Jurkat, Clone E6-1 (cell line): ENCODE measurements at places on chromosomes 6 and 20.

GRCh38 chr6:44004625-44005506, 122.4 kb downstream of the MRPL14 start:
- peak; percentile 42 for DNase-seq

DNA sequence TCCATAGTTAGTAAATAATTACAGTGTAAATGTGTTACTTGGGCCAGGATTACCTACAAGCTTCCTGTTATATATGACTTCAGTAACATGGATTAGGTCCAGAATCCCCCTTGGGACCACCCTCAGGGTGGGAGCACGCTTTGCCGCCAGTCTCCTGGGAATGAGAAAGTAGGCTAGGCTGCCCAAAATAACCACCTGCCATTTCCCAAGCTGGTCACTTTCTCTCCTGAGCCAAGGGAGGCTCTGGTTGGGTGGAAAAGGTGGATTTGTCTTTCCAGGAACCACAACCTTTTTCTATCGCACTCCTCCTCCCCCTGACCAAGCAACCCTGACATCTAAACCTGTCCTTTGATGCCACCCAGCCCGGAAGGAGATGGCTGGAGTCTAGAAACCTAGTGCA, 9.6 kb upstream of the RIMS4 start:
- DNase-seq, result no peak

DNA sequence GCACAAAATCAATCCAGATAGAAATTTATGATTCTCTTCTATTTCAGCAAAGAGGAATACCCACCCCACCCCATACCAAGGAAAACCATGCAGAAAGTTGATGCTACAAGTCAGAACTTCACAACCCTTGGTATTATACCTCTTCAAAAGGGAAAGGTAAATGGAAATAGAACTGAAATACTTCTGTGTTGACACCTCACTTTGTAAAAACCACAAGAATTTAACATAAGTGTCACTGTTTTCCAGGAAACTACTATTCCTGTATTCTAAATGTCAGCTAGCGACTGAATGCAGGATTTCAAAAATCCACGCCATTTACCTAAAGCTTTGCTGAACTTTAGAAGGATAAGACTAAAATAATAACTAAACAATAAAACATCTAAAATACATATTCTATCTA, 3.6 kb downstream of the CPNE1 start:
- no peak for DNase-seq

DNA sequence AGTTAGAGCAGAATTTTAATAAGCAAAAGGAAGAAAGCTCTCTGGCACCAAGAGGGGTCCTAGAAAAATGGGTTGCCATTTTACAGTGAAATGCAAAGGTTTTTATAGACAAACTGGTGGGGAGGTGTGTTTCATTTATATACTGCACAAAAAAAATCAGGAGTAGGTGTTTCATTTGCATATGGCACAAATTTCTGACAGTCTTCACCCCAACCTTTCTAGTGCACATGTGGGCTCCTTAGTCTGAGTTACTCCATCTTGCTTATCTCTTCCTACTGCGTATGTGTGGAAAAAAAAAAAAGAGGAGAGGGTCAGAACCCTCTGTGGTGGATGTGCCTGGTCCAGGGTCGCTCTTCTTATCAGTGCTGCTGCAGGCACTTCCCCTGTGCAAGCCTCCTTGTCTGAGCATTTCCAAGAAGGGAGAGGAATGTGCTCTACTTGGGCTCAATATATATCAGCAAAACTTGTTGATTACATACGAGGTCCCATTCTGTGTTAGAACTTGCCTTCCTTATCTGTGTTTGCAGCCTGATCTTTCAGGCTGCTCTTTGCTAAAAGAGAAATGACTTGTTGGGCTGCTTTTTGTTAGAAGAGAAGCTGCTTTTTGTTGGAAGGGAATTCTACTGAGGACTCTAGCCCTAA, 59.0 kb upstream of the MRAP2 start:
- no peak for DNase-seq

DNA sequence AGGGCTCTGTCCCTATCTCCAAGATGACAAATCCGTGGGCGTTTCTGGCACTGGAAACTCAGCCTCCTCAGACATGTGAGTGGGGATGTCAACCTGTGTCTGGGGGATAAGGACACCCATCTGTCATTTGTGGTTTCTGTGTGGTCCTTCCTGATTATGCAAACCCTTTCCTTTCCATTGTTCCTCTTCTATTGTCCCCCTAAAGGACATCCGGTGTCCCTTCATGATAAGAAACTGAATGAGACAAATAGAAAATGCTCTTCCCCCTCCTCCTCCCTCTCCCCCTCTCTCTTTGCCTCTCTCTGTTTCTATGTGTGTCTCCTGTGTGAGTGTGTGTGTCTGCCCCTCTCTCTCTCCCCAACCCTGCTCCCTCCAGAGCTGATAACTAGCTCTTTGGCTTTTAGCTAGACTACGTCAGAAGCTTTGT, 11.5 kb upstream of the GLP1R start:
- no peak for DNase-seq

DNA sequence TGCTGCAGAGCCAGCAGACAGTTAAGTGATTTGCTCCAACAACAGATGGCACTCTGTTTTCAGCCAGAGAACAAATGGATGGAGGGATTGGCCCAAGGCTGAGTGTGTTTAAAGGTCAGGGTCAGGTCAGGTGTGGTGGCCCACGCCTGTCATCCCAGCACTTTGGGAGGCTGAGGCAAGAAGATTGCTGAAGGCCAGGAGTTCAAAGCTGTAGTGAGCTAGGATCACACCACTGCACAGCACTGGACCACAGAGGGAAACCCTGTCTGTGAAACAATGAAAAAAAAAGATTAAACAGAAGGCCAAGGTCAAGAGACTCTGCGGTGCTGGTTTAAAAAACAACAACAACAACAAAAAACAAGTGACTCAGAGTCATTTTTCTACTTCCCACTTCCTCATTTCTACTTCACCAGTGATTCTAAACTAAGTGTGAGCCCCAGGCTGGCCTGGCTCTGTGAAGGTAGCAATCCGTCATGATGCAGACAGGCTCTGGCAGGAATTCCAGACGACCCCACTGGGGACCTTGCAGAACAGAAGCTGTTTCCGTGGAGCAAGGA, 42.5 kb upstream of the ARMC2 start:
- no peak for DNase-seq

DNA sequence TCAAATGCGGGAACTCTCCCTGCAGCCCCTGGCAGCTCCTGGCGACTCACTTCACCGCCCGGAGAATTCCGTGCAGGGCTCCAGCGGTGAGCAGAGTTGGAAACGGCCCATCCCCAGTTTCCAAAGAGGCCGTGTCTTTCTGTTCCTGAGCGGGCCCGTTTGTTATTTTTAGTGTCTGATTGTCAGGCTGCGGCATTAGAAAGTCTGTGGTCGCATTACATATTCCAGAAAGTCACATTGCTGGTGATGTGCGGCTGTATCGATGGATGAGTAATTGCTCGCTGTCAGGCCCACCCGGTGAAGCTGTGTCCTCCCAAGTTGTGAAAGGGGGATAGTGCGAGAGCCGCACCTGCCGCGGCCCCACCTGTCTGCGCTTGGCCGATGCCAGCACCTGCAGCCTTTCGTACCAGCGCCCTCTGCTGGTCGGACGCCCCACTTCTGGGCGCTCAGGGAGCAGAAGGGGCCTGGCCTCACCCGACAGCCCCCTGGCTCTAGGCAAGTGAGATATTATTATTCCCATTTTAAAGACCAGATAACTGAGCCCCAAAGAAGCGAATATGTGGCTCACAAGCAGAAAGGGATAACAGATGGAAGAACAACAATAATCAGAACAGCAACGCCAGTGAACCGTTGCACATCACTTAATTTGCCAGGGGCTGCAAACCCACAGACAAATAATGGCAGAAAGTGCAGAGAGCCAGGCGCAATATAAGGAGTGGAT, 244.9 kb downstream of the TSHZ2 start:
- DNase-seq, result peak; percentile 18
